ENCODE measurements at places on chromosomes 12 and 14.
A peak's percentile ranks its signal among the peaks of the same experiment; 100 is the strongest.

- no peak for DNase-seq
Observed at GRCh38 chr14:101070540-101071492, 167.3 kb upstream of the RTL1 start.

DNA sequence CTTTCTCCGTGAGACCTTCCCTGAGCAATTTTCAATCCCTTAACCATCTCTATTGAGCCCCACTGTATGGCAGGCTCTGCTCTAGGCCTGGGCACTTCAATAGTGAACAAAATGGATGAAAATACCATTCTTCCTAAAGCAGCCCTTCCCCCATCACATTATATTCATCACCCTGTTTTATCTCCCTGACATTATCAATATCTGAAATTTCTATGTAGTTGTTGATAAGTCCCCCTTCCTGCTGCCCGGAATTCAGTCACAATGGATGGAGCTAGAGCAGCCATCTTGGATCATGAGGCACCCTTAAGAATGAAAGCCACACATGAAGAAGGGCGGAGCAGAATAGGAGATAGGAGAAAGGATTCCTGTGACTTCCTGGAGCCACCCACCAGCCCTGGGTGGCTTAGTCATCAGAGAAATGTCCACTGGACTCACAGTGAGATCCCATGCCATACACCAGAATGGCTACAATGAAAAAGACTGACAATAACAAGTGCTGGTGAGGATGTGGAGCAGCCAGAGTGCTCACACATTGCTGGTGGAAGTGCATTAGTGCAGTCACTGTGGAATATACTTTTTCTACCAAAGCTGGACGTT, 33.9 kb downstream of the SCARB1 start:
- DNase-seq, result no peak

DNA sequence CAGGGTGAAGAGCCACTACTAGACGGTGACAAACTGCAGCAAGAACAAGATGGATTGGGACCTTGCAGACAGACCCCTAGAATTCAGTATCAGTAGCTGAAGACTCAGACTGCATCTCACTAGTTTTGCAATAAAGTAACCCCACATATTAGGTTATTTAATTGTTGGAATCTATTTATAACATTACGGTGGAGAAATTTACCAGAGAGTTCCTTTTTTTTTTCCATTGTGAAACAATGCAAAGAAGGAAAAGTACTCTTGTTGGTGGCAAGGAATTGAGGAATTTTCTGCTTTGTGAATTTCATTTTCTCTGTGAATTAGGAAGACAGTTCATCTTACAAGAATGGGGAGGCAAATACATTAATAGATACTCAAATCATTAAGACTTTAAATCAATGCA, 185.7 kb upstream of the PPFIA2 start:
- DNase-seq, result no peak

DNA sequence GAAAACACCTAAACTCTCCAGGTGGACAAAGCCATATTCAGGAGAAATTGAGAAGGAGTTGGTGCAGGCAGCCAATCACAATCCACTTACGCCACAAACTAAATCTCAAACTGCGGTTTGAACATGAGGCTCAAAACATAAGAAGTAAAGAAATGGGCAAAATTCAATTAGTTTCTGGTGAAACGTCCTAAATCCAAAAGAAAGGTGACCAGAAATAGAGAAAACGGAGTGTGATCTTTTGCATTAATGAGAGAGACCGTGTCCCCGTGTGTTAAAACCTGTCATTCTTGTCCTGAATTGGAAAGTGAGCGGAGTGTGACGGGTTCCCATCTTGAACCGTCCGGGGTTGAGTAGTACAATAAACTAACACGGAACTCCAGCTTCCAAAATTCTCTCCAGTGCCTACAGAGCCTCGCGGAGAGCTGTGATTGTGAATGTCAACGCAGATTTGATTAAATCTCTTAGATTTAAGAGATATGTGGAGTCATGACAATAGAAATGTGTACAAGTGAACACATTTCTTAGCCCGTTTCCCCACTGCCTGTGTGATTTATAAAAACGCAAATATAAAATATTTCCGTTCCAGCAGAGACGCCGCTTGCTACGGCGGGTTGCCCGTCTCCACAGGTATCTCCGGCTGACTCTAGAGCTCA, 595 bp upstream of the METAP2 start:
- DNase-seq, result peak; percentile 45

DNA sequence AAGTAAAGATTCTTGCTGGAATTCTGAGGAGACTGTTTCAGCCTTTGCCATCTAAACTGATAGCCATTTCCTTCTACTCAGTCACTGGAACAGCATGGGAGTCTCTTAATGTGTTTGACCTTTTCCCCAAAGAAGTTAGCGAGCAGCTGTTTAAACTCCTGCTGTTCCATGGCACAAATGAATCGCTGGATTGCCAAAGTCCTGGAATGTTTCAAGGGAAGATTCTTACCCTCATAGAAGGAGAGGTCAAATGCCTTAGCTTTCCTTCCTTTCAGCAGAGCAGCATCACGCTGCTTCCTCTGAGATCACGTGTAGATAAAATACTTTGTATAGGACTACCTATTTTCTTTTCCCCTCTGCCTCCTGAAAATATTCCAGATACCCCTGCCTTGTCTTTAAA, 10.5 kb upstream of the NR2C1 start:
- DNase-seq, result no peak

GRCh38 chr14:40936861-40937260, 669.8 kb upstream of the LRFN5 start:
- DNase-seq, result no peak

DNA sequence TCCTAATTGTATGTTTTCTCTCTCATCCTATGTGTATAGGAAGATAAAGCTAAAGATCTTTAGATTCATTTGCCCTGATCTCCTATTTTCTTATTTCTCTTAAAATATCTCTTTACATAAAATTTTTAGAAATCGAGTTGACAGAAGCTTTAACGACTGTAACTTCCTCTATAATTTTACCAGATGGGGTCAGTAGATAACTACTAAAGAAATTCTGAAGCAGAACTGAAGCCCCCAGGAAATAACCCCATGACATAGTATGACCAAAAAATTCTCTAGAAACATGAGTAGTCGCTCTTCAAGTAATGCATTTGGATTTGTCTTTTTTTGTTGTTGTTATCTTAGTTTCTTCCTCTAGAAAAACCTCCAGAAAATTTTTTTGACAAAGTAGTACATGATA, 288.0 kb downstream of the ERC1 start:
- DNase-seq, result no peak

DNA sequence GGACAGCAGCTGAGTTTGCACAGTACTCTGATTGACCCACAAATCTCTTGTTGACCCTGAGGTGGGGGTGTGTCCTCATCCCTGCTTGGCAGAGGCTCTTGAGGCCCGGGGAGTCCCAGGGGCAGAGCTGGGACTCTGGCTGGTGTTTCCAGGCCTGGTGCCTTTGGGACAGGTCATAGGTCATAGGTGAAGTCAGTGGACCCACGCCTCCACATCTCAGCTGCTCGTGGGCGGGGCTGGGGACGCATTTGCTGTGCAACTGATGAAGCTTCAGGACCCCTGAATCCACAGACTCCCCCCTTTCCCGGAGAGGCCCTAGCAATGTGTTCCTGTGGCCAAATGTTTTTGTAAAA, 408 bp upstream of the CACNA2D4 start:
- DNase-seq, result no peak

GRCh38 chr14:90295870-90296516, 35.7 kb downstream of the NRDE2 start:
- DNase-seq, result no peak

DNA sequence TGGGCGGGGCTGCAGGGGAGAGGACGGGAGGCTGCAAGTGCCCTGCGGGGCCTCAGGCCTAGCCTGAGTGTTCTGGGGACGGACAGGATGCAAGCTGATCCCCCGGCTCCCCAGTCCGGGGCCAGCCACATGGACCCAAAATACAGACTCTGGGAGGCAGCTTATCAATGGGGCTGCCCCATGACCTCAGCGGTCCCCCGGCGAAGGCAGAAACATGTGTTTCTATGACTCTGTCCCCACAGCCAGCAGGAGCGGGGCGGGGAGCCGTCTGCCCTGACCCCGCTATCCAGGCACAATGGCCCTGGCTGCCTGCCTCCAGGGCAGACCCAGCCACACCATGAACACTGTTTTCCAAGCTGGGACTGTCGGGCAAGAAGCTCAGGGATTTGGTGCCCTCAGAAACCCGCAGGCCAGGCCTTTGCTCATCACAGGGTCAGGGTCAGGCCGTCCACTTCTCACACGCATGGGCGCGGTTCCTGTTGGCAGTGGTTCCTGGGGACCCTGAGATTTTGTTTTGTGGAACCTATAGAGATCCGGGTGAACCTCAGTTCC, 75.0 kb downstream of the RFLNA start:
- no peak for DNase-seq

DNA sequence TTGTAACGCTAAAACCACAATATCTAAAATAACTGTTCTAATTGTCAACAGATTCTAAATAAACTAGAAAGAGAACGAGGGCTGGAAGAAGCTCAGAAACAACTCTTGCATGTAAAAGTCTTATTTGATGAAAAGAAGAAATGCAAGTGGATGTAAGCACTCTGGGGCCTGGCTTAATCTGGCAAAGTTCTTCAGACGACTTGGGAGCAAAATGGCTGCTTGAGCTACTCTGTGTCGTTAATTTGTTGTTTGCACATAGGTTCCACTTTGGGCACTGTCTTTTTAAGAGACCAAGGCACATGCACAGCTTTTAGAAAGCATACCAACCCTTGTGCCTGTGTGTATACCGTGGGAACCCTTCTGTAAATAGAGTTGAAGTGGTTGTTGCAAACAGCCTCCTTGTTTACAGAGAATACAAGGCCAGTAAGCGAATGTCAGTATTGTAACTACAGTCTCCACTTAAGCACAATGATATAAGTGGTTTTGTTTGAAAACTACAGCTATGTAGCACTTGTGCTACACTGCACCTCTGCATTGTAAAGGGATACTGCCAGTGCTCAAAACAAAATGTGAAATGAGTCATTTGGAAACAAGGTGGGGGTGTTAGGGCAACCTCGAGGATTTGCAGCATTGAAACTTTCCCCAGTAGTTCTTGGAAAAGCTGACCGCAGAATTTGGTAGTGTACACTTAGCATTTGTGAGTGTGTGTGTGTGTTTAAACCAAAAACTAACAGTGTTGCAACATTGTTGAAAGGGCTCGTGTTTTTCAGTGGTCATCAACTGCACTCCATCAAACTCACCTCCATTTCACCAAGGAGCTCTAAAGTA, 154.3 kb downstream of the CEP83 start:
- DNase-seq, result peak; percentile 29

DNA sequence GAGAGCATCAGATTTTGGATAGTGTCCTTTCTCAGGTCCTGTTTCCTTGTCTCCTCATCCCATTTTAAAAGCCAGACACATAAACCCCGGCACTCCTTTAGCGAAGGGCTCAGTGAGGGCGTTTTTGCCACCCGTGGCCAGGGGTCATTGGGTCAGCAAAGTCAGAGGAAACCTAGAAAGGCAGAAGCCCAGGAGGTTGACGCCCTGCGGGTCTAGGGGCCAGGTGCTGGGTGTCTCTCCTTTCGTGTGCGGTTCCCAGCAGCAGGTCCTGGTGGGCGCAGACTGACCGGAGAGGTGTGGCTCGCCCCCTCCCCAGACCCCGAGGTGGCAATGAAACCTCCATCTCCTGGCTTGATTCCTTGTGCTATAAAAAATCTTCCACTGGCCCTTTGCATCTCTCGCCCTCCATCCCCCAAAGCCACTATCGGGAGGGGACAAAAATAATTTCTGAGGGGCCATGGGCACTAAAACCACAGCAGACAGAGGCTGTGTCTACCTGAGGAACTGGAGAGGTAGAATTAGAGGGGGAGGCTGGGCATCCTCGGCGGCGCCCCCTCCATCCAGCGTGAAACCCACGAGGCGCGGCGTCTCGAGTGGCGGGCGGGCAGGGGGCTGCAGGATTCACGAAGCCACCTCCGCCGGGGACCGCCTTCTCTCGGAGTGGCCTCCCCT, 858 bp upstream of the FRMD6 start:
- DNase-seq, result no peak

DNA sequence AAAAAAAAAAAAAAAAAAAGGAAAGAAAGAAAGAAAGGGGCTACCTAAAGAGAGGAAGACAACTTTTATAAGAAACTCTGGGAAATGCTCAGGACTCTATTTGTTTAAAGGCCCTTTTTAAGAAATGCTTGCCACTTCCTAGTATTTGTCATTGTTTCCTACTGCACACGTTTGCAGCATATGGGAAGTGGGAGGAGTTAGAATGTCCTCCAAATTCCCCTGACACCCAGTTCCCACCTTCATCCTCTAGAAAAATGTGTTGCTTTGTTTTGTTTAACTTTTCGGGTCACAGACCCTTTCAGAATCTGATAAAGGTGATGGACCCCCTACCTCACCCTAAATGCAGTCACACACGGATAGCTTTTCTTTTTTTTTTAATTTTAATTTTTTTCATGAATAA, 40.8 kb downstream of the NINJ2 start:
- DNase-seq, result no peak

- no peak for DNase-seq
Observed at GRCh38 chr12:63929426-63929825, 84.9 kb downstream of the SRGAP1 start.

- no peak for DNase-seq
Observed at GRCh38 chr12:130880411-130880885, 8.6 kb downstream of the RAN start.

GRCh38 chr14:58492044-58492443, 64.5 kb downstream of the KIAA0586 start:
- DNase-seq, result no peak

DNA sequence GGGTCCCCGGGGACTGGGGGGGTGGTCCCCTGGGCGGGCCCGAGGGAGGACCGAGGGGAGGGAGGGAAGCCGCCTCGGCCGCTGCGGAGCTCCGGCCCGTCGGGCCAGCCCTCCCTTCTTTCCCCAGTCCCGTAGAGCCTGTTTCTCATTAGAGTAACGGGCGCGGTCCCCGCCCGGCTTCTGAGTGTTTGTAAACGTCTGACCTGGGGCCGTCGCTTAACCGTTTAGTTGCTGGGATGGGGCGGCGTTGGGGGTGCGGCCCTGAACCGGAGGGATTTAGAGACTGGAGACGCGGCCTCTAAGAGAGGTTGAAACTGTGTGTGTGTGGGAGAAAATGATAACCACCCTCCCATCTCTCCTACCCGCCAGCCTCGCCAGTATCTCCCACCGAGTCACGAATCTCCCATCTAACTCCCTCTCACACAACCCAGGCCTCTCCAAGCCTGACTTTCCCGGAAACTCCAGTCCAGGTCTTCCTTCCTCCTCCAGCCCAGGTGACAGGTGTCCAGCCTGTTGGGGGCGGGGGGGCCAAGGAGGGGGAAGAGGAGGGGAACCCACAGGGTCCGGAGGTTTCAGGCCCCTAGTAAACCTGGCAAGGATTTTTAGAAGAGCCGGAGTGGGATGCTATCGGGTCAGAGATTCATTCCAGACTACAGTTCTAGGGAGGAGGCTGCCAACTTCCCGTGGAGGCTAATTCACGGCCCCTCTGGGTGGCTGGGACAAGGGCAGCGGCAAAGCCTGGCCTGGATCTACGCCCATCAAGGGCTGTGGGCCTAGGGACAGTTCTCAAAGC, 1.1 kb upstream of the NFATC4 start:
- DNase-seq, result peak; percentile 41

DNA sequence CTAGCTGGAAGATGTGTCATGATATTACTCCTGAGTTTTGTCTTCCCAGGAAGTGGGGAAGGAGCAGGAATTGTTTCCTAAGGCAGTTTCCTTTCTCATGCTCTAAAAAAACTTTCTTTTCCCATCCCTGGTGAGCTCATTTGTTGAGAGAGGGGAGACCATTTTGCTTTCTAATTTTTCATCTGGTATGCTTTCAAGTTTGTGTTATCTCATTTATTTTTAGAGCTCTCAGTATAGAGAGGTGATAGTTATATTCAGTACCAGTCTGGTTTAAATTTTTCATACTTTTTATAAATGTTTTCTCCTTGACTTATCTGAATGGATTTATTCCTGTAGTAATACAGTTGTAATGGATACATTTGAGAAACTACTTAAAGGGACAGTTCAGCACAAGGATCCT, 79.6 kb downstream of the FBXW8 start:
- no peak for DNase-seq

All from activated CD4-positive, alpha-beta T cell treated with anti-CD3 and anti-CD28 coated beads, Interleukin-2, amount 50 U/mL, for 48 hours (primary cell).